ENCODE measurements at places on chromosomes 5 and 9.
A peak's percentile ranks its signal among the peaks of the same experiment; 100 is the strongest.

GRCh38 chr5:87411973-87412629 is 629 bp downstream of the CCNH start:
- DNase-seq, result peak; percentile 4

- no peak for DNase-seq
Measured at GRCh38 chr5:56606192-56606591, 209.2 kb upstream of the MAP3K1 start.

GRCh38 chr5:87136096-87136495 is 131.6 kb upstream of the RASA1 start:
- DNase-seq, result no peak

- DNase-seq, result no peak
Measured at GRCh38 chr5:53262348-53262970, 152.9 kb upstream of the MOCS2 start.

DNA sequence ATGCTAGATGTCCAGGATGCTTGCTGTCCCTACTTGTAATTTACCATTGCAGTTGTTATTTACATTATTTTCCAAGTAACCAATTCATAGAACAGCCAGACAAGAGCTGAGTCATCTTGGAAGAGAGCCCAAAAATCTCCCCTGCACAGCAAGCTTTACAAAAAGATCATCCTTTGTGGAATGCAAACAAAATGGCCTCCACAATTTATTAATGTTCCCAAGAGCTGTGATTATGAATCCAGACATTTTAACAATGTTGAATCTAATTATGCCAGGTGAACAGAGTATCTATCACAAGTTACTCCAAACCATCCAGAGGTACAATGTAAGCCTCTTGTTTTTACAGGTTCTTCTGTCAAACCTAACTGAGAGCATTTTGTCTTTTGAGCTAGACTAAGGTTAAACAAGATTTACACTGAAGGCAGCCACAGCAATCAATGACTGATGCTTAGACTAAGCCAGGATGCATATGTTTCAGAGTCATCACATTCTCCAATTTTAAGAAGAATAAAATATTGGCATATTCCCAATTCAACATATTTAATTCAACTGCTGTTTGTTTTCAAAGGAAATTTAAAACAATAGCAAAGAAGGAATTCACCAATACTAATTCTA is 95.3 kb upstream of the SLC12A2 start:
- DNase-seq, result no peak

- DNase-seq, result no peak
Measured at GRCh38 chr9:109542922-109543321, 44.8 kb upstream of the PTPN3 start.

DNA sequence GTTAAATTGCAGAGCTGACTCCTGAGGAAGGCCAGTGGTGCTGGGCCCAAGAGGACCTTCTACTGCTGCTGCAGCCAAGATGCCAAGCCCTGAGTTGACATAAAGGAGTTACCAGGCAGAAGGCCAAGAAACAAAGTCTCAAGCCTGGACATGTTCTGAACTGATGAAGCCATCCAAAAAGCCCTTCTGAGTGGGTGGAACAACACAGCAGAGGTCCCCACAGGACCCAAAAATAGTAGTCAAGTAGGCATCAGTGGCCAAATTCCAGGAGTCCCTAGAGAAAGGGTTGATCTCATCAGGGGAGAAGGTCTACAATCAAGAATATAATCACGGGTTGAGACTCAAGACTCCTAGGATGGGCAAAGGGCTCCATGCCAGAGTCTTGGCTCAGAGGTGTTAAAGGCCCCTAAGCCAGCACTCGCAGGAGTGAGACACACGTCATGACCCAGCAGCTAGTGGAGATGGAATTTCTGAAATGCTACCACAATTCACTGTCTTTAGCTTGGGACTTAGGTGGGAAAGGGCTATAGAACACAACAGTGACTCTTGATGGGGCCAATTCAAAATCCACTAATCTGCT is 119.7 kb downstream of the FANCC start:
- DNase-seq, result no peak

DNA sequence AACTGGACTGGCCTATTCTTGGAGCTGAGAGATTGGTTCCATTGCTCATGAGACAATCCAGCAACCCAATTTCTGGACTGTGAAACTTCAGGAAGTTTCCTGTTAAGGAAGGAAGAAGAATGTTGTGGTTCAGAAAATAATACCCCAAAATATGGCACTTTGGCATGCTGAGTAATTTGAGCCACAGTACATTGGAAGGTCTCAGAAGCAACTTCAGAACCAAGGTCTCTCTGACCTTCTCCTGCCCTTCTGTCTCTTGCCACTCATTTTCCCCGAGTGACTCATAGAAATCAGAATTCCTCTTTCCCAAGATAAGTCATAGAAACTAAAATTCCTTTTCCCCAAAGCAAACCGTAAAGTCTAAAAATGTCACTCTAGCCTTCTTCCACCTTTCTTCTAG is 1366.1 kb downstream of the PTPRD start:
- DNase-seq, result no peak

- no peak for DNase-seq
Measured at GRCh38 chr9:99018653-99019052, 74.9 kb downstream of the COL15A1 start.

GRCh38 chr5:77774981-77775789 is 954 bp downstream of the TBCA start:
- no peak for DNase-seq

Measured in GM10248 (cell line).